Fibroblast of villous mesenchyme (primary cell): ENCODE measurements at places on chromosomes 5 and 9. TPM values are rescaled to one million over a fixed set of nuclear protein-coding genes. Genes with fewer than 3 reads are reported as not detected.

Gene TNPO1
- total RNA-seq, result 225 and 412 TPM in 2 replicates

Gene WWC1
- 0.32 and 2.2 TPM in 2 replicates for total RNA-seq

Gene EQTN
- total RNA-seq, result not detected in 2 replicates

Gene GBGT1
- 4.7 and 5.8 TPM in 2 replicates for total RNA-seq

Gene DMRT2
- not detected in 2 replicates for total RNA-seq

Gene NIPSNAP3A
- total RNA-seq, result 40.6 and 51.4 TPM in 2 replicates

DNA sequence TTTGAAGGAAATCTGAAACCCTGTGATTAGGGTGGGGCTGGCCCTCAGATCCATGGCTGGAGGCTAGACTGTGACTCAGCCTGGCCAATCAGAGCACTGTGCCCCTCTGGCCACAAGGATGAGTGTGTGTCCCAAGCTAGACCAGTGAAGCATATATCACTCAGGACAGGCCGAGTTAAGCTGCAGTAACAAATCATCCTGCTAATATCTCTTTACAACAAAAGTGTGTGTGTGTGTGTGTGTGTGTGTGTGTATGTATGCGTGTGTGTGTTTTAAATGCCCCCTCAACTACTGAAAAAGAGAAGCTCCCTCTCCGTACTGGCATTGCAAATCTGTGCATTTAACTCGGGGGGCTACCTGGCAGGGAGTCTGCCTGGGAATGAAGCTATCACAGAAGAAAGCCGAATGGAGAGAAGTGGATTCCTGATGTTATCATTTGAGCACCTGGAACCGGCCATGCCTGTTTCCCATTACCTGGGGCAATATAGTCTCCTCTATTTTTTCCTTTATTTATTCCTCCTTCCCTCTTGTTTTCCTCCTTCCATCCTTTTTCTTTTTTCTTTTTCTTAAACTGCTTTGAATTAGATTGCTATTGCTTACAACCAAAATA lies 25.6 kb downstream of the STC2 start:
- DNase-seq, result peak; percentile 79

GRCh38 chr5:132136906-132137305 lies 63.3 kb downstream of the CSF2 start:
- DNase-seq, result peak; percentile 44

DNA sequence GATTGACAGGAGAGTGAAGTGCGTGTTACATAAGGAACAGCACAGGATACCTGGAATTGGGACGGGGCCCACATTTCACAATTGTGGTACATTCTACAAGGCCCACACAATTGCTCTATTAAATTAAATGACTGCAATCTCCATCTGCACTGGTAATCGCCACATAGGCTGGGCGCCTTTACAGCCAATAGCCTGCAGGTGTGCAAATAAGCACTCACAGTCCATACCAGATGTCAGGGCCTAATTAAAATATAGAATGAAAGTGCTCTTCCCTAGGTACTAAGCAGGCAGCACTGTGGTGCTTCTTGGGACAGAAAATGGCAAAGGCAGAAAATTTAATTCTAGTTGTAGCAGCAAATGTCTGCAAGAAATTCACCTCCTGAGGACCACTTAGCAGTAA lies 82.7 kb downstream of the ATP10B start:
- DNase-seq, result no peak

- DNase-seq, result no peak
Observed at GRCh38 chr5:172632346-172633092, 8.5 kb upstream of the NEURL1B start.

DNA sequence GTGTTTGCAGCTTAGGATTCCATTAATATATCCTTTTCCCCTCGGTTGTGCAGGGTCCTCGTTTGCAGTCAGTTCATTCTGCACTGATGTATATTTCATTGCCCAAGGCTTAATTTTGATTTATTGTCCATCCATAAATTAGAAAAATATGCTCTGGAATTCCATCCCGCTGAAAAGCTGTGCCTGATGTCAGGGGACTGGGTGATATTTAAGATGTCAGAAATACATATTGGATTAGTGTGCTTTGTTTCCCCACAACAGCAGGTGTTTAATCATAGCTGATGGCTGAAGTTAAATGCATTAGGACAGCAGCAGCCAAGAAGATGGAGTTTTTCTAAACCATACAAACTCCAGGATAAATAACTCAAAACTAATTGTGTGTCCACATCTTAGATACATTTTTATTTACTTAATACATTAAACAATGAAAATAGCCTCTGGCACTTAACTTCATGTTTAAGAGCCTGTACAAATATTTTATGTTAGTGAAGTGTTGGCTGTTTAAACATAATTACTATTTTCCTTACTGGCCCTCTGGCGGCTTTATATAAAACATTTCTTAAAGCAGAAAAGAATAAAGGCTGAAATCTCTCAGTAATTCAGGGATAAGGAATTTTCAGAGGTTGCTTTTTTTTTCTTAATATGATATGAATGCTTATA lies 170.4 kb upstream of the TBCA start:
- no peak for DNase-seq

- DNase-seq, result no peak
Observed at GRCh38 chr5:82730913-82731312, 346.3 kb downstream of the TMEM167A start.

DNA sequence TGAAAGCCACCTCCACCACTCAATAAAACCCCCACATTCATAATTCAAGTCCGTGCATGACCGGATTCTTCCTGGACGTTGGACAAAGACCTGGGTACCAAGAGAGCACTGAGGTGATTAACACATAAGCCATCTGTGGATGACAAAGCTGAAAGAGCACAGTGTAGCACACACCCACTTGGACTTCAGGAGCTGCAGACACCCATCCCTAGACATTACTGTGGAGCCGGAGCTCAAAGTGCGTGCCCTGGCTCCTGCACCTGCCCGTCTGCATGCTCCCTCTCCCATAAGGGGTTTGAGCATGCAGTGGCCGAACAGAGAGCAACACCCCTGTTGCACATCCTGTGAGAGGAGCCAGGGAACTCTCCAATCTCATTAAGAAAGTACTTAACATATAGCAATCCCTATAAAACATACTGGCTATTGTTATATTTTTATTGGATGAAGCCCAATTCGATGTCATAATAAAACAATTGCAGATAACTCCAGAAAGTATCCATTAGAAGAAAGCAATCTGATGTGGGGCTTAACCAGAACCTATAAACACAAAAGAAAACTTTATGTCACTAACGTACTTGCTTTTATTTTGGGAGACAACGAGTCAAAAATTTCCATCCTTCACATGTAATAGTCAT lies 1174.2 kb upstream of the C9orf72 start:
- no peak for DNase-seq
